NCI-H1417 treated with DMSO at 0.1 percent for 48 hours (cell line): ENCODE measurements at places on chromosomes 16 and 17.

DNA sequence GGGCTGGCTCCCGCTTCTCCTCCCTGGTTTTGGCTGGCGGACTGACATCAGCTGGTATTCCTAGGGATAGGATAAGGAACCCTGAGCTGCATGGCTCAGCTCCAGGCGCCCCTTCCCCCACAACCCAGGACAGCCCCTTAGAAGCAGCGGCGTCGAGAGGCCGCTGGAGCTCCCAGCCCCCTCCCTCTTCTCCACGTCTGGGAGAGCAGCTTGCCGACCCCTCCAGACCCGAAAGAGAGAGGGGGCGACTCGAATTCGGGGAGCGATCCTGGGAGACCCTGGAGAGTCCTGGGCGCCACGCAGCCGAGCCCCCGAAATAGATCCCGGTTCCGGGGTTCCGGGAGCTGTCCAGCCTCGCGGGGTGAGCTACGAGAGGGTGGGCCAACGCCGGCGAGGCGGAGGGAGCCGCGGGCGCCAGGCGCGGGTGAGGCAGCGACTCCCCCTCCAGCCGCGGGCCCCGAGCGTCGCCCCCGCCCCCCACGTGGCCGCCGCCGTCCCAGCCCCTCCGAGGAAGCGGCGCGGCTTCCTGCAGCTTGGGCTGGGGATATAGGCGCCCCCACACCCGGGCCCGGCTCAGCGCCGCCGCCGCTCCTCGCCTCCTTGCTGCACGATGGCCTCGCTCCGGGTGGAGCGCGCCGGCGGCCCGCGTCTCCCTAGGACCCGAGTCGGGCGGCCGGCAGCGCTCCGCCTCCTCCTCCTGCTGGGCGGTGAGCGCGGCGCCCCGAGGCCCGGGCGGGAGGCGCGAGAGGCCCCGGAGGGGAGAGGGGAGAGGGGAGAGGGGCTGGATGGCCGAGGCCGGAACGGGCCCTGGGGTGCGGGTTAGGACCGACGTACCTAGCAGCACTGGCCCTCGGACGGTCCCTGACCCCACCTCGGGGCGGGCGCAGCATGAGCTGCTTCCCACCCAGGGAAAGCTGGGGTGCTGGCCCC is at the start of gene RAMP2:
RAMP2 (plus strand) TSS at position 576 of the 930 bp plus-strand sequence; CDS start at position 611, 35 bp downstream.
- DNase-seq = no peak

DNA sequence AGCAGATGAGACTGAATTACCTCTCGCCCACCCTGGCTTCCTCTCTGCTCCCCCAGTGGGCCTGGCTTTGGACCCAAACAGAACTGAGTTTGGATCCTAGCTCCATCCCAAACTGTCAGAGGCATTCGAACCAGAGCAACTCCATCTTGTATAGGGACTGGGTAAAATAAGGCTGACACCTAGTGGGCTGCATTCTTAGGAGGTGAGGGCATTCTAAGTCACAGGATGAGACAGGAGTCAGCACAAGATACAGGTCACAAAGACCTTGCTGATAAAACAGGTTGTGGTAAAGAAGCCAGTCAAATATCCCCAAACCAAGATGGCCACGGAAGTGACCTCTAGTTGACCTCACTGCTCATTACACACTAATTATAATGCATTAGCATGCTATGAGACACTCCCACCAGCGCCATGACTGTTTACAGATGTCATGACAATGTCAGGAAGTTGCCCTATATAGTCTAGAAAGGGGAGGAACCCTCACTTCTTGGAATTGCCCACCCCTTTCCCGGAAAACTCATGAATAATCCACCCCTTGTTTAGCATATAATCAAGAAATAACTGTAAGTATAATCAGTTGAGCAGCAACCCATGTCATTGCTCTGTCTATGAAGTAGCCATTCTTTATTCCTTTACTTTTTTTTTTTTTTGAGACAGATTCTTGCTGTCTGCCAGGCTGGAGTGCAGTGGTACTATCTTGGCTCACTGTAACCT is 44.4 kb downstream of the LYRM1 start:
- no peak for DNase-seq

GRCh38 chr17:74478420-74479100 is 12.1 kb downstream of the CD300A start:
- DNase-seq = no peak

DNA sequence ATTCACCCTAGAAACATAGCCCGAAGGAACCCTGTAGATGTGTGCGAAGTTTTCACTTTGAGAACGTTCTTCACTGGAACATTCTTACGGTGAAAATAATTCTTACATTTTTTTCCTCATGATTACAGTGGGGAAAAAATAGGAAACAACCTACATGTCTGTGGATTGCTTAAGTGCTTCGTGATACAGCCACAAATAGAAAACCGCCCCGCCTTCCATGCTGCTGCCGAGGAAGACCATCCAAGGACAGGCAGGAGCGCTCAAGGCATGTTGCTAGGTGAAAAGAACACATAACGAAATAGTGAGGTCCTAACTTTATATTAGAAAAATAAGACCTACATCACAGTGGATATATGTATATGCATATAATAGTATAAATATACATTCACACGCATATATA is 78.8 kb downstream of the BMERB1 start:
- no peak for DNase-seq
